Central memory CD8-positive, alpha-beta T cell (primary cell): ENCODE measurements at places on chromosomes 3 and 15.
A peak's percentile ranks its signal among the peaks of the same experiment; 100 is the strongest.

GRCh38 chr3:129593595-129594339 lies 12.7 kb downstream of the PLXND1 start:
- DNase-seq = peak; percentile 42

DNA sequence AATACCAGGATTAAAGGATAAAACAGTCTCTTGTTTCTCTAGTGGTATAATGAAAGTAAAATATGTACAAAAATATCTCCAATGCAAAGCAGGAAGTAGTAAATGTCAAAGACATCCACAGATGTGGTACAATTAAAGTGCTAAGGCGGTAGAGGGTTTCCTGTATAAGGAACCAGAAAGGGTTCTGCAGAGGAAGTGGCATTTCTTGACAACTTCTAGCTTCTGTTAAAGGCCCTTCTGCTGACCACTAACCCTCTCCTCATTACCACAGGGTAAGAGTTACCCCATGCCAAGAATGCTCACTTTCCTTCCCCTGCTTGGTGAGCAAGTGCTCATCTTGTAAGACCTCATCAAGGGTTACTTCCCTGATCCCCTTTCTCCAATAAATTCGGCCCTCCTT lies 883.6 kb upstream of the NR2F2 start:
- peak; percentile 33 for DNase-seq

GRCh38 chr3:120130656-120131055 lies 36.4 kb upstream of the GSK3B start:
- no peak for DNase-seq

DNA sequence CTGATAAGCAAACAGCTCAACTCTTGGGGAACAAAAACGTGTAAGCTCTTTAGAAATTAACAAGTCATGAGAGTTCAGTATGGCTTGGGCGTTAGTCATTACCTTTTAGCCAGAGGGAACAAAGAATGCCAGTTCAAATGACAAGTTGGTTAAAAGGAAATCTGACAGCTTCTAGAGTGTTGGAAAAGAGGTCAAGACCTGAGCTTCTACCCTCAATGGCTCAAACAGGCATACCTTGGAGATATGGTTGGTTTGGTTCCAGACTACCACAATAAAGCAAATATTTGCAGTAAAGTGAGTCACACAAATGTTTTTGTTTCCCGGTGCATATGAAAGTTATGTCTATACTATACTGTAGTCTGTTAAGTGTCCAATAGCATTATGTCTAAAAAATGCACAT lies 136.1 kb downstream of the CACNA1D start:
- DNase-seq = no peak

DNA sequence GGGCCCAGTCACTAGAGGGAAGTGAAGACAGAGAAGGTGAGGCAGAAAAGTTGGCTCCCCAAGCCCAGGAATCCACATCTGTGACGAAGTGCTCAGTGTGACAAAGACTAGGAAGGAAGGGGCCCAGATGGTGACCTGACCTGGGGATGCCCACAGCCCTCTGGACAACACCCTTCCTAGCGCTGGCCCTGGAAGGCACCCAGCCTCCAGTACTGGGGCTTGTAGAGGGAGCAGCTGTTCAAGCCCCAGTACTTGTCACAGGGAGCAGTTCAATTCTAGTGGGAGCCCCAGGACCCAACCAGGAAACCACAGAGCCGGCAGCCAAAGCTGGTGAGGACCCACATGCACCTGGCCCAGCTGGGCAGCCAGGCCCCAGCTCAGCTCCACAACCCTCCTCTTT lies 190.8 kb downstream of the XXYLT1 start:
- no peak for DNase-seq

DNA sequence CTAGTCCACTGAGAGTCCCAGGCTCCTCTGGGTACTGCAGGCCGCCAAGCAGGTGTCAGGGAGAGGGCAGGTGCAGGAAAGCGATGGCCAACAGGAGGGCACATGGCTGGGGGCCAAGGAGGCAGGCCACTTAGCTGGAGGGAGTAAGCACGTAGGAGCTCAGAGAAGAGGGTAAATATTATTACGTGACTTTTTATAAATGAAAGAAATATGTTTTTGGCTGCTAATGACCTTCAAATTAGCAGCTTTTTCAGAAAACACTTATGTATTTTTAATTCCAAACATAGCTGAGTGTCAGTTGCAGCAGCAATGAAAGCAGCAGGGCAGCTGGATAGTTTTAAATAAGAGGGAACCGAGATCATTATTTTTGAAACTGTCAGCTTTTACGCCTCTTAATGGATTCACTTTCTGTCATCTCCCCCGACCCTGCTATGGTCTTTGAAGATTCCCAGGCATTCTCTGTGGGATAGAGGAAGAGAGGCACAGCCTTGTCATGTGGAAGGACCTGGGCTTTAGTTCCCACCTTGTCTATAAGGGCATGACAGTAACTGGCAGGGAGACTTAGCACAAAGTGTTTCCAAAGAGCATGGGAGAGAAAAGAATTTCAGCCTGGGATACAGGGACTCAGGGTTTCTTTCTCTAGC lies 477.1 kb downstream of the EPHB1 start:
- DNase-seq = no peak

DNA sequence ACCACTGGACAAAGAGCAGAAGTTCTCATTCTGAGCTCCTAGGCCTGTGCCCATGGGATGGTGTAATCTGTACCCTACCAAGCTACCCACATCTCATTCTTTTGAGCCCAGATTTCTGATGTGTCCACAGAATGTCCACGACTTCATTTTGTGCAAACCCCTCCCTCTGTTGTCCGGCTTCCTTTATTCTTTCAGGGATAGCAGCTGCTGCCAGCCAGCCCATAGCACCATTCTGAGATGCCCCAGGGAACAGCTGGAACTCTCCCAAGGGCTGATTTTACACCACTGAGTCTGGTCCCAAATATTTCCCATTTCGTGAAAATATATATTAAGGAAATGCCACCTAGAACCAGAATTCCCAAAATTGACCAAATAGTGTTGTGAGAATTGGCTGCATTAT lies 236.6 kb downstream of the SATB1 start:
- no peak for DNase-seq

- no peak for DNase-seq
Measured at GRCh38 chr3:53239800-53240199, 16.0 kb downstream of the TKT start.

DNA sequence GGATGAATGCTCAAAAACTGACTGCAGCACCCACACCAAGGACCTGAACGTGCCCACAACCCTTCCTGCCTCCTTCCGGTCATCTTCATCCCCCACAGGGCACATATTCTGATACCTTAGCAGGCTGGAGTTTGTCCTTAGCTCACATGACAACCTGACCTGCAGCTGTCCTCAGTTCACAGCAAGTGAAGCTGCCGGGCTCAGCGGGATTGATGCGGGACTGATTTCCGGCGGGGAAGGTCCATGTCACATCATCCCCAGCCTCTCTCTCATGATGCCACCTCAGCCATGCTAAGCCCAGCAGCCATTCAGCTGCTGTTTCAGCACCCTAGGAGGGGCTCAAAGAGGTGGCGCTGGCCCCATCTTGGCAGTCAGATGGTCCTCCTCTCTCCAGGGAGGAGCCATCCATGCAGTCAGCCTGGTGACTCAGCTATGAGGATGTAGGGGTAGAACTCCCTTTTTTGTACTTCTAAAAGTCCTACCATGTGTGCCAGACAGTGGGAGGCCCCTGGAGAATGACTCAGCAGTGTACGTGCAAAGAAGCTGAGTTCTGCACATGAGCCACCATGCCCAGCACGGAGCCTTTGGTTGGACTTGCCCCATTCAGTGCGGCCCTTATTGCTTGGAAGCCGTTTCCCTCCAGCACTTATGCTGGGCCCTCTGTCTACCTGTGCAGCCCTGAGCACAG lies 9.5 kb downstream of the CA12 start:
- no peak for DNase-seq

DNA sequence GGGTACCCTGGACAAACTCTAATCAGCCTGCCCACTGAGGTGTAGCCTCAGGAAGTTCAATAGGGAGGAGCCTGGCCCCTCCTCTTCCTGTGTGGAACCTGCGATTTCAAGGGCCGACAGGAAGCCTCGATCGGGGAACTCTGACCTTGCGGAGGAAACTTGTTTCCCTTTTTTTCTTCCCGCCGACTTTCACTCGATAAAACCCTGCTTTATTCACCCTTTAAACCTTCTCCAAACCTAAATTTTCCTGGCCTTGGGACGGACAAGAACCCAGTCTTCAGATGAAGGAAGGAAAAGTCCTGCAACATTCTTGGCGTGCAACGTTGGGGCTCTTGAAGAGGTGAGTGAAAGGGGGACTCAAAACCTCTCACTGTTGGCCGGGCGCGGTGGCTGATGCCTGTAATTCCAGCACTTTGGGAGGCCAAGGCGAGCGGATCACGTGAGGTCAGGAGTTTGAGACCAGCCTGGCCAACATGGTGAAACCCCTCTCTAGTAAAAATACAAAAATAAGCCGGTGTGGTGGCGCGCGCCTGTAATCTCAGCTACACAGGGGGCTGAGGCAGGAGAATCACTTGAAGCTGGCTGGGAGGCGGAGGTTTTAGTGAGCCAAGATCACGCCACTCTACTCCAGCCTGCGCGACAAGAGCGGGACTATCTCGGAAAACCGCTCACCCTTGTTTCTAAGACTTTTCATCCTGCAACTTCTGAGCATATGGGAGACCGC lies 208.2 kb downstream of the ZNF385D start:
- no peak for DNase-seq

GRCh38 chr3:178826435-178827123 lies 245.0 kb downstream of the ZMAT3 start:
- DNase-seq = no peak
